GM06990 (cell line): ENCODE measurements at places on chromosomes 1 and 21.

DNA sequence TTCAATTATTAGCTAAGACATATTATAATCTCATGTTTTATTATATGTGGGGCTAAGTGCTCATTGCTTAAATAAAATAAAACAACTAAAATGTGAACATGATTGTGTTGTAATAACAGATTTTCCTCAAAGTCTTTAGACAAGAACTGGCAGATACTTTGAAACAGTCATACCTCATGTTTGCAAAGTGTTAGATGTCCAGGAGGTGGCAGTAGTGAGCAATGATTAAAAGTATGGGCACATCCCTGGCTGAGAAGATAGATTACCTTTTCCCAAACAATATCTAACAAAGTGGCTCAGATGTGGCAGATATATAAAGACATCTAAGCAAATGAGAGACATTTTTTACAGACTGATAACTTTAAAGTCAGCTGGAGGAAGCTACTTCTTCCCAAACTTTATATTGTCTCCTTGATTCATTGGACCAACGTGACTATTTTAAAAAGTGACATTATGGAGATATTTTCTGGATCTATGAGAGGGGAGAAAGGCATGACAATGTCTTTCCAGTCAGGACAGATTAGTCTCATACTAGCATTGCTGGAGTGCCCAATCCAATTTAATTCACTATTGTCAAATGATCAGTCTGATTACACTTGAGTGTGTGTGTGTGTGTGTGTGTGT, 269.8 kb downstream of the S1PR1 start:
- DNase-seq = peak; percentile 8

- no peak for DNase-seq
Observed at GRCh38 chr1:228362141-228362883, 44.3 kb downstream of the TRIM11 start.

DNA sequence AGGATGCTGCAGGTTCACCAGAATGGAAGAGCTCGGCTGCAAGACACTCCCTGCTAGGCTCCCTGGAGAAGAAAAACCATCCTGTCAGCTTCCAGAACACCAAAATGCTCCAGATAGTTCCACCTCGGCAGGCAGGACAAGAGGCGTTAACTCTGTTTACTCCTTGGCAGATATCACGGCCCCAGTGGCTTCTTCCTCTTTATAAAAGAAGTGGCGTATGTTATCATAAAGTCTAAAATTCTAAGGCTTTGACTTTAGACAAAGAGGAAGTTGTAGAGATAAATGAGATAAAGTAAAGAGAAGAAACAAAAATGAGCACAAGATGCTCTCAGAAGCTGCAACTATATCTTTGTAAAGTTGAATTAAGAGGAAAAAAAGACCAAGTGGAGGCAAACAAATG, 24.3 kb upstream of the MTF1 start:
- no peak for DNase-seq

- no peak for DNase-seq
Observed at GRCh38 chr21:29193901-29194300, 63.5 kb downstream of the MAP3K7CL start.

DNA sequence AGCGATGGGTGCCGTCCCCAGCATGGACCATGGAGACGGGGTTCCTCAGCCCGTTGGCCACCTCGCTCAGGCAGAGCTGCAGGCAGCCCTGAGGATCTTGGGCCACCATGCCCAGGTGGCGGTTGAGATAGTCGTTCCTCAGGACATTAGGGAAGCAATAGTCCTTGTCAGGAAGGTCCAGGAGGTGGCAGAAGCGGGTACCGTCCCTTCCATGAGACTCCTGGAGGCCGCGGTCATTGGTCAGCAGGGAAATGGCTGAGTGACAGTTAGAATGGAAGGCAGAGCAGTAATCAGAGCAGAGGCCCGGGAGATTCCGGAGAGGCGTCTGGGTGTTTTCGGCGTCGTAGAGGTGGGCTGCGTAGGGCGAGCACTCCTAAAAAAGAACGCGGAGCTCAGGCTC, 4.1 kb downstream of the HHIPL2 start:
- DNase-seq = no peak

- DNase-seq = no peak
Observed at GRCh38 chr1:236507022-236507700, 16.6 kb upstream of the LGALS8 start.

DNA sequence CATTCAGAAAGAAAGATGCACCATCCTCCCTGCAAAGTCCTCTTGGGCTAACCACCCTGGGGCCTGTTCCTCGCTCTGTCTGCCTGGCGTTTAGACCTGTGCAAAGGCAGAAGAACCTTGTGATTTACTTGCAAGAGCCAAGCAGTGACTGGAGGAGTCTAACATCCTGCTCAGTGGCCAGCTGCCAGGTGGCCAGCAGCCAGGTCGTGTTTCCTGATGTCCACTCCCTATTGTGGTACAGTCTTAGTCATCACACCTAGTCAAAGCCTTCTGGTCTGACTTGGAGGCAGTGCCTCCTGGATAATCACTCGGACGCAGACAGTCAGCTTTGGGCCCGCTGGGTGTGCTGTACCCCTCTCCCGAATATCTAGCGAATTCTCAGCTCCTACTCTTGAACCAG, 118.1 kb downstream of the PGBD5 start:
- DNase-seq = no peak

GRCh38 chr1:211332830-211333229, 6.2 kb downstream of the TRAF5 start:
- no peak for DNase-seq

- DNase-seq = no peak
Observed at GRCh38 chr1:82565146-82565545, 764.4 kb downstream of the ADGRL2 start.

- no peak for DNase-seq
Observed at GRCh38 chr1:29253180-29253579, 16.9 kb downstream of the PTPRU start.

- no peak for DNase-seq
Observed at GRCh38 chr1:155729031-155729898, 40.4 kb downstream of the DAP3 start.

DNA sequence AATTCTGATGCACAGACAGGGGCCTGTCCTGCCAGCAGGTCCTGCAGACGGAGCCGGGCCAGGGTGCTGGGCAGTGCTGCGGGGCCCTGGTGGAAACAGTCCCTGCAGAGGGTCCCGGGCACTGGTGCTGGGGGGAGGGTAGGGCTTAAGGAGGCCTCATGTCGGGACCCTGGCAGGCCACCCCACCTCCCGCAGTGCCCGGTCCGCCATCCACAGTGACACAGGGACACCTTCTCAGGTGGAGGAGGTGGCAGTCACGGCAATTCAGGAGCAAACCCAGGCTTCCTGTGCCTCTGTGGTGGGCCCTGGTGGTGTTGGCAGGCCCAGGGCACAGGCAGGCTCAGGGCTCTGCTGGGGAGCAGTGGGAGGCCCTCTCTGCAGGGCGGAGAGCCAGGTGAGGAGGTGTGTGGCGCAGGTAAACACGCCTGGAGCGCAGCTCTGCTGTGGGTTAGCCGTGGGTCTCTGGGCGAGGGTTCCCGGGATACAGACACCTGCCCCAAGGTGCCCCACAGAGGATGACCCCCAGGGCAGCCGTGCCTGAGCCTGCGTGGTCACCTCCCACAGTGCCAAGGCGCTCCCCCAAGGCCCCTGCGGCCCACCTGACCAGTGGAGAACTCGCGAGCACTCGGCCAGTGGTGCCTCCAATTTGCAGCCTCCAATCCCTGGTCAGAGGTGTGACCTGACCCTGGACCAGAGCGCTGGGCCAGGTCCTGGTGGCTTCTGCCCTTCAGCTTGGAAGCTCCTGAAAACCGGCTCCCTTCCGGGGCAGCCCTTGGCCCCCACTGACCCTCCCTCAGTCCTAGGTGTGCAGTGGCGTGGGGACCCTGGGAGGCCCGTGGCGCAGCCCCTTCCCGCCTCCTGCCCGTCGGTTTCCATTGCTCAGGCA, 19.2 kb downstream of the COL18A1 start:
- no peak for DNase-seq

DNA sequence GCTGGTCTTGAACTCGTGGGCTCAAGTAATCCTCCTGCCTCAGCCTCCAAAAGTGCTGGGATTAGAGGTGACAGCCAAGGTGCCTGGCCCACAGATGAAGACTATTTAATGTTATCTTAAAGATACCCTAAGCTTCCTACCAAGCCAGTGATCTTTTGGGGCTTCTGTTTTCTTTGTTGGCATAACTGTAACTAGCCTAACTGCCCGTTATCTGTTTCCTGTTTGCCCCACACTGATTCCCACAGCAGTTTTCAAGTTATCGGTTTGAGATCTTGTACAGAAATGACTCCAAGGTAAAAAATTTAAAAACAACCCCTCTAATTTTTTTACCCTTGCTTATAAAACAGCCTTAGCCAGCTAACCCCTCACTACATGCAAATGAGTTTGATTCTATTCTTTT, 12.4 kb downstream of the SELL start:
- DNase-seq = peak; percentile 55

DNA sequence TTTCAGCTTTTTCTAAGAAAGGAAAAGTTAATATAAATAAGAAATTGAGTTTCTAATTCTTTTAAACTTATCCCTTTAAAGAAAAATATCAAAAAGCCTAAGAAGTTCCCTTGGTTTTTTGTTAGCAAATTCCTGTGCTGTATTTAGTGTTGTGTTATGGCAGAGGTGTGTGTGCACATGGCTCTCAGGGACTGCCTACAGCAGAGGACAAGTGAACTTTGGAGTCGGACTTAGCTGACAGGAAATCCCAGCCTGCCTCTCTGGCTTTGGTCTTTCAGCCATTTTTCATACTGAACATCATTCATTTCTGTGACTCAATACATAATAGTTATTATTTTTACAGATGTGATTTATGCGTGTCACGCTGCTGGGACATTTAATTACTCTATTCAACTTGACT, 149.6 kb downstream of the FMN2 start:
- no peak for DNase-seq

GRCh38 chr1:159535907-159536306, at the start of gene OR10J5:
TSS of gene OR10J5 (minus strand) at chr1:159536007. CDS start at chr1:159536007, 0 bp downstream.
- DNase-seq = no peak

GRCh38 chr1:225454733-225455132, 26.9 kb upstream of the LBR start:
- no peak for DNase-seq

DNA sequence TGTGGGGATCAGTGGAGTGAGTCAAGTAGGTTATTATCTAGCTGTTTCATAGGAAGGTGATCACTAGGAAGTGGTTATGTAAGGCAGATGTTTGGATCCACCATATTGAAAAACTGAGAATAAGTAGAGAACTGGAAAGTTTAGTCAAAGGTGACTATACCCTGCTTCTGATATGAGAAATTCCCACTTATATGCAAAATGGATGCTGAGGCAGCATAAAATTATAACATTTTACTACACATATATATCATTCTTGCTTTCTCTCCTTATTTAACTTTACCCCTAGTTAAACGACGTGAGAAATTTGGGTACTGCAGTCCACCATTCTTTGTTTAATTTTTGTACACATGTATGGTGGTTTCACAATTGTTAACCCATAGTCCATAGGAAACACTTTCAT, 142.4 kb downstream of the ADGRL4 start:
- DNase-seq = no peak

DNA sequence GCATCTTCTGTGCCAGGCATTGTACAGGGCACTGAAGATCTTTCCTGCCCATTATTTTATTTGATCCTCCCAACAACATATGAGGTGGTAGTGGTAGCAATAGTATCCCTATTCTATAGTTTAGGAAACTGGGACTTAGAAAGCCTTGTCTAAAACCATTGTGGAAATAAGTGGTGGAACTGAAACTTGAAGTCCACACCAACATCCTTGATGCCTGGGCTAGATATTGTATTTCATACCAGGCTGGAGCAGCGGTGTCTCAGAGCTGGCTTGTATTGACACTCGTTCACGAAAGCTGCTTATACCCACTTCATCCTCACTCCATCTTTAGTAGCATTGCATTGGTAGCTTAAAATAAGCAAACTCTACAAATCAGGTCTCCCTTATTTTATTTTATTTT, 9.7 kb upstream of the CTSS start:
- DNase-seq = no peak

- DNase-seq = no peak
Observed at GRCh38 chr1:84803604-84804003, 89.4 kb downstream of the LPAR3 start.

GRCh38 chr1:36448530-36449056, 1.7 kb downstream of the OSCP1 start:
- no peak for DNase-seq

DNA sequence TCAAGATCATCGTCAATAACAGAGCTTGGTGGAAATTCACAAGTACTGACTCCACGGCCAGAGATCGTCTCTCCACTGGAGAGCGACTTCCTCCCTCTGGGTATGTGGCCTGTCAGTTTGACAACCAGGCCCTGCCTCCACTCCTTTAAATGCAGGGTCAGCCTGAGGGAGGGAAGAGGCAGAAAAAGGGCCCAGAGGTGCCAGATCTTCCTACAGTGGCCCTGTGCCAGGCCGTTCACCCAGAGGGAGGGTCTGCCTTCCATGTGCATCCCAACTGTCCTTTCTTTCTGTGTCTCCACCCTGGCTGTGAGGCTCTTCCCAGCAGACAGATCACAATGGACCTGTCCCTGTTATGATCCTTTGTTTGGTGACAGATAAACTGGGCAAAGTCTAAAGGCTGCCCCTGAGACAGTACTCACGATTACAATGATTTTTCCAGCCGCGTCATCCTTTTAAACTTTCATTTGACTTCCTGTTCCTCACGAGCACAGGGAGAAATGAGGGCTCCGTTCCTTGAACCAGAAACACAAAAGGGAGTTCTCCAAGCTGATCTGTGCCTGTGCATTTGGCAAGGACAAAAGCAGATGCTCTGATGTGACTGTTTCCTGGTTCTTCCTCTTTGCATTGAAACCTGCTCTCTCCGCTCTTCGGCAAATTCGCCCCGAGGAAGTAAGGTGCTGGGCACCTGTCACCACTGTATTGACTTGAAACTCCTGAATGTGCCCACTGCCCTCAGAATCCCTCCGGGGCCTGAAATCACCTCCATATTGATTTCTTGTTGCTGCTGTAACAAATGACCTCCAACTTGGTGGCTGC, 126.7 kb downstream of the PGBD5 start:
- no peak for DNase-seq

DNA sequence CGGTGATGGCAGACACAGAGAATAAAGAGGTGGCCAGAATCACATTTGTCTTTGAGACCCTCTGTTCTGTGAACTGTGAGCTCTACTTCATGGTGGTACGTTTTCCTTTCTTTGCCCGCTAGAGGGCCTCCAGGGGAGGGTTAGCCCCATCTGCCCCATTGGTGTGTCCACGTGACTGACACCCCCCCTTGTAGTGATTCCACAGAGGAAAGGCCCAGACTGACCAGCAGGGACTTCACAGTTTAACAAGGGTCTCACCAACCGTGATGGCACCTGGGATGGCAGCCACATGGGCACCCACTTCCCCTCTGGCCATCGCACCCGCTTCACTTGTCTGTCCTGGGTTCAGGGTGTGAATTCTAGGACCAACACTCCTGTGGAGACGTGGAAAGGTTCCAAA, 22.3 kb upstream of the SARS1 start:
- DNase-seq = no peak
